ENCODE measurements at places on chromosomes 5 and 9.
A peak's percentile ranks its signal among the peaks of the same experiment; 100 is the strongest.

DNA sequence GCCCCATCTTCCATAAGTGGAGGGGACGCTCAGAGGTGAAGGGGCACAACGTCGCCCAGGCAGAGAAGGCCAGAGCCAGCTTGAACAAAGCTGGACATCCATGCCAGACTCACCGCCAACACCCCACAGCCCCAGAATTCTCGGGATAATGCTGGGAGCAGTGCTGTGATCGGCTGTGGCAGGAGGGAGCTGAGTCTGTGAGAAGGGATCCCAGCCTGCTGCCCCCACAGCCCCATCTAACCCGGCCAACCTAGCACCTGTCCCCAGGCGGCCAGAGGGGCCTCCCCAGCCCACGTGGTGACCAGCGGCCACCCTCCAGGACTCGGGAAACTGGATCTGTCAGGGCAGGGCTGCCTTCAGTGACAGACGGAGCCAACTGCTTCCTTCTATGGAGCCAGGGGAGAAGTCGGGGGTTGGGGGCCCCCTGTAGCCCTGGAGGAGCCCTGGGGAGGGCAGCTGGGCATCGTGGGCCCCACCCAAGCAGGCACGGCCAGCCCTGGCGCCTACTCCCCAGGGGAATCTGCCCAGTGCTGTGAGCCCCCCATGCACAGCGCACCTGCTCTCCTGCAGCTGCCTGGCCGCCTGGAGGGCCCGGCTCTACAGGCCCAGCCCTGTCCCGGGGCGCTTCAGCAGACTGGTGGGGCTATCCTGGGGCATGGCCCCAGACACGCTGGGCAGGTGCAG is 6.0 kb downstream of the BRD3 start:
- DNase-seq = no peak

DNA sequence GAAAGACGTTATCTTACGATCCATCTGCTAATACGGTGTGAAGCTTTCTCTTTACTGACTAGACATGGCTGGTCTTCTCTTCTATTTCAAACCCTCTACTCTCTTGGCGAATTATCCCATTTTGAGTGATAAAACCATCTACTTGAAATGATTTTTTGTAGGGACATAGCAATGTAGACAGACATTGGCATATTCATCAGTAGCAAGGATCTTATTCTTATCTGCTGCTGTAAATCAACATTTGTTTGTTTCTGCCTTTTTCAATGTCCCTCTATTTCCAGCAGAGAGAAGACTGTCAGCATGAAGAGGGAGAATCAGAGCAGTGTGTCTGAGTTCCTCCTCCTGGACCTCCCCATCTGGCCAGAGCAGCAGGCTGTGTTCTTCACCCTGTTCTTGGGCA is at the start of gene OR1J4:
Gene OR1J4 (plus strand): TSS at position 301 of the 400 bp plus-strand sequence. CDS start 0 bp downstream, at position 301.
- no peak for DNase-seq

- no peak for DNase-seq
These were observed 395 bp downstream of the DRD1 start for GRCh38 chr5:175443514-175444059.

DNA sequence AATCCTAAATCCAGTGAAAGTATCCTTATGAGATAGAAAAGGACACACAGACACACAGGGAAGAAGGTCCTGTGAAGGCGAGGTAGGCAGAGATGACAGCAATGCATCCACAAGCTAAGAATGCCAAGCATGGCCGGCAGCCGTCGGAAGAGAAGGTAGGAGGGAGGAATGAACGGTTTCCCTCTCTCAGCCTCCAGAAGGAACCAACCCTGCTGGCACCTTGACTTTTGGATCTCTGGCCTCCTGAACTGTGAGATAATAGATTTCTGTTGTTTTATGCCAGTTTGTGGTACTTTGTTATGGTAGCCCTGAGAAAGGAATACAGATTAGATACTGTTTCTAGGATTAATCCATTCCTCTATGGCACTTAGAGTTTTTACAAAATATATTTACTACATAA is 76.1 kb upstream of the PANK3 start:
- DNase-seq = no peak

- DNase-seq = no peak
These were observed 354 bp downstream of the NCBP1 start for GRCh38 chr9:97633859-97634490.

- no peak for DNase-seq
These were observed 34.1 kb upstream of the IL31RA start for GRCh38 chr5:55817030-55817429.

GRCh38 chr5:127838661-127839060 is 135.5 kb downstream of the CCDC192 start:
- DNase-seq = no peak

- peak; percentile 47 for DNase-seq
These were observed 180.3 kb downstream of the C9orf152 start for GRCh38 chr9:110027671-110028081.

- peak; percentile 17 for DNase-seq
These were observed 12.9 kb downstream of the ADRA1B start for GRCh38 chr5:159929176-159929575.

GRCh38 chr9:129124506-129125069 is 13.4 kb downstream of the PTPA start:
- no peak for DNase-seq

GRCh38 chr9:96418083-96418919 is at the start of gene ZNF367:
TSS of gene ZNF367 (minus strand) at chr9:96418370. CDS start at chr9:96418032, 338 bp downstream.
- peak; percentile 98 for DNase-seq

GRCh38 chr5:141747152-141748141 is 65.4 kb upstream of the ARAP3 start:
- peak; percentile 17 for DNase-seq

DNA sequence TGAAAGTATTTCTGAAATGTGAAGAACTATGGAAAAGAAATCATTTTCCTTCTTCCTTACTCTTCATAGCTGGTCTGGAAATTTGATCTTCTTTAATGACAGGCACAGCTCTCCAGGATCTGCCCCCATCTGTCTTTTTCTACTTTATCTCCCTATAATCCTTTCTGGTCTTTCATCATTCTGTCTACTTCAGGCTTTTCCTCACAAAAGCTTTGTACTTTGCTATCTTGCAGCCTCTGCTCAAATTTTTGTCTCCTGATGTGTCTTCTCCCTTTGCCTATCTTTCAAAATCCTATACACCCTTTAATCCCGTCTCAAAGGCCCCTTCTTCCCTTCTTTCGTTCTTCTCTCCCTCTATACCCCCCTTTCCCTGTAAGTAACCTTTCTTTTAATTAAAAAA is 114.9 kb upstream of the ATP10B start:
- DNase-seq = no peak

DNA sequence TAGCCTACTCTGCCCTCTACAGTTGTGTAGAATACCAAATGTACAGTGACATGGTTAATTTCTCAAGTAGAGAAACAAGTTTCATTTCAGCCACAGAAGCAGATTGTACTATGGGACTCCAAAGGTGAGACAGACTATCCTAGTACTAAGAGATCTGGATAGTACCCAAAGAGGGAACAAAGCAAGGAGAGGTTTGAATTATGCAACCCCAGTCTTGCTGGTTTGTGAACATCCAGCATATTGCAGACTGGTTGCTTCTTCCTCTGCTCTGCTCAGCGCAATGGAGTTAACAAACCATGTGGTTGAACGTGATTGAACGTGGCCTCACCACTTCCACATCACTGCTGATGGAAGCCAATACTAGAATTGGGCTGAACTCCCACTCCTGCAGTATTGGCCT is 43.3 kb upstream of the ALDOB start:
- no peak for DNase-seq

GRCh38 chr5:179393078-179393477 is 47.8 kb upstream of the ADAMTS2 start:
- peak; percentile 94 for DNase-seq

- DNase-seq = no peak
These were observed 160.1 kb downstream of the TENT4A start for GRCh38 chr5:6873359-6873758.

DNA sequence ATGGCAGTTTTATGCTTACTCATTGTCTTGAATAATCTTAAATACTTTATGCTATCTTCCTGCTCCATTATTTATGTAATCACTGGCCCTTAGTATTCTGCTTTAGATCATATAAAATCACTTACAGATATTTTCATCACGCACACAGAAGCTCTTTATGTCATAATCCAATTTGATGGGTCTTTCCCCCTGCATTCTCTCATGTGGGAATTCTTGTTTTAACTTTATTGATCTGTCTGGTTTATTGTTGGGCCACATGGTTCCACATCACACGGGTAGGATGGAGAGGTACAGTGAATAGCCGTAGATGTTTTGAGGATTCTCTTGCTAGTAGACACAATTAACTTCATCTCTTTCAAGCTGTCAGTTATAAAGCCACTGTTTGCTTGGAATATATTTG is 27.0 kb downstream of the PLPPR1 start:
- DNase-seq = no peak

DNA sequence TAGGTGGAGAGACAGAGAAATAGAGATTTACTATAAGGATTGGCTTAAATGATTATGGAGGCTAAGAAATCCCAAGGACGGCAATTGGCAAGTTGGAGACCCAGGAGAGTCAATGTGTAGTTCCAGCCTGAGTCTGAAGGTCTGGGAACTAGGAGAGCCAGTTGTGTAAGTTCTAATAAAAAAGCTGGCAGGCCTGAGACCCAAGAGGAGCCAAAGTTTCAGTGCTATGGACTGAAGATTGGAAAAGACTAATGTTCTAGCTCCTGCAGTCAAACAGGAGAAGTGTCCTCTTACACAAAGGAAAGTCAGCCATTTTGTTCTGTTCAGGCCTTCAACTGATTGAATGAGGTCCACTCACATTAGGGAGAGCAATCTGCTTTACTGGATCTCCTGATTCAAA is 50.0 kb downstream of the NMUR2 start:
- DNase-seq = no peak

DNA sequence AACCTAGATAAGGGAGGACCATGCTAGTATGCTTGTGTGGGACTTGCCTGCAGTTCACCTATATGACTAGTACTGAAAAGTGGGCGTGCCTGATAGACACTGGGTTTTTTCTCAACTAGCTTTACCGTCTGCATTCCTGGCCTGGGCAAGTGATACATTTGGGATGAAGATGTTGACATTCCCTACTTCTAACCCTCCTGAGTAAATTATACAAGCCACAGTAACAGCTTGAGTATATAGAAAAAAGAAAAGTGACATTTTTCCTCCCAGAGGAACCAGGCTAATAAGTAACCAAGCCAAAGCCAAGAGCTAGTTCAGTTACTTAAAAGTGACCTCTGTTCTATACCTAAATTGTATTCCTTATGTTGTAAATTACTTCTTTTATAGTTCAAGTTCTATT is 153.8 kb upstream of the CYLC2 start:
- DNase-seq = no peak

- DNase-seq = no peak
These were observed 266.1 kb upstream of the MAP3K1 start for GRCh38 chr5:56549096-56549886.

DNA sequence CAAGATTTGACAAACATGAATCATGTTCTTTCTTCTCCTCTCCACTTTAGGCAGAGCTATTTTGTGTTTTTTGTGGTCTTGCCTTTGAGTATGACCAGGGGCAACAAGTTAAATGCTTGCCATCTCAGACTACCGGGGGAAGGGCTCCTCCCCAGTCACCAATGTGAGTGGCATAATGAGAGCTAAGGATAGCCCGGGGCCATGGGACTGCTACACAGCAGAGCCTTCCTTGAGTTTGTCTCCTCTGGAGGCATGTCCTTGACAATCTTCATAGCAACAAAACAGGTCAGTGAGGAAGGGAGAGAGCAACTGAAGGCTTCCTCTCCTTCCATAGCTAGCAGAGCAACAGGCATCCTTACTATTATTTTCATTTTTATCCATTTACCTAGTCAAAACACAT is 299.3 kb downstream of the ENC1 start:
- no peak for DNase-seq

DNA sequence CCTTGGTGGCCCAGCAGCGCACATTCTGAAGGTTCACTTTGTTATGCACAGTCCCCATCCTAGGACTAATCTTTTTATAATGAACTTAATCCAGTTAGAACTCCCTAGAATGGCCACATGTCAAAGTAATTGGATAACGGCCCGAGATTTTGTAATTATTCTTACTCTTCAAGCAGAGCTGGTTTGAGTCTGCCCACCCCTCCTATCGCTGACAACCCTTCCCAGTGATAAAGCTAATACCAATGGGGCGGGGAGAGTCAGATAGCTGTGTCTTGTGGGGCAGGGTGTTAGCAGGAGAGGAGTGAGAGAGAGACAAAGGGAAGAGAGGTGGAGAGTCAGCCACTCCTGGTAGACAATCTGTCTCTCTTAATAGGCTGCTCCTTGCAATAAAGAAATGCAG is 356.9 kb downstream of the SLIT3 start:
- DNase-seq = no peak

DNA sequence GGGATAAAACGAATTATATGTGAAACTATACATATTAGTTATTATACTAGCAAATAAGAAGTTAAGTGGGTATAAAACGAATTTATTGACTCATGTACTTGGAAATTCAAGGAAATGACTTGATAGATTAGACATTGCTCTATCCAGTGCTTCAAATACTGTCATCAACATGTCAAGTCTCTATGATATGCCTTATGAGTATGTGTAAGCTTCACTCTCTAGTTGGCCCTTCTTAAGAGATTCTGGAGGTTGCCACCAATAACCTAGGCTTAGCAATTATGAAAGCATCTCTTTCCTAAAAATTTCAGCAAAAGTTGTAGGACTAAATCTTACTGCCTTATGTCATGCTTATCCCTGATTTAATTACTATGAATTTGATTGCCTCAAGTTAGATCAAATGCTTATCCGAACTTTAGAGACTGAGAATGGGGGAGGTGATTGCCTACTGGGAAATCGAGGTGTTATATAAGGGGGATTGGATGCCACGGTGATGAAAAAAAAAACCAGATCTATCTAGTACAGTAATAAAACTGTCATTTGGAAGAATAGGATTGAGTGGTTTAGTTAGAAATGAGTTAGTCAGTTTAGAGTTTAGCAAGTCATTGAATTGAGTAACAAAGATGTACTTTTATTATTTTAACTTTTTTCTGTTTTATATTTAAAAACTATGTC is 46.9 kb downstream of the CSNK1G3 start:
- DNase-seq = no peak

DNA sequence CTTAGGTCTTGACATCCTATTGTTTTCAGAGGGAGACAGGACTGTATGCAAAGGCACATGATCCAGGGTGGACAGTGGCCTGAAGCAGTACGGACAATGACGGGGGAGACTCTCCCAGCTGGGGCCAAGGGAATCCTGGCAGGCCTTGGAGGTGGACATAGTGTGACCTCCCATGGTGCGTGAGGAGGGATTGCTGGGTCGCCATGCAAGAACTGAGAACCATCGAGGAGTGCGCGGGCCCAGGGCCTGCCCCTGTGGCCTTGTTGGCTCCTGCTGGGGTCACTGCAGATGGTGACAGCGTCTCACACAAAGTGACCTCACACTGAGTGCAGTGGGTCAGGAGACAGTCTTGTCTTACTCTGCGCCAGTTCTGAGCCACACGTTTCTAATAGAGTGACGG is 192.4 kb downstream of the GADD45G start:
- no peak for DNase-seq

- no peak for DNase-seq
These were observed 21.1 kb downstream of the BASP1 start for GRCh38 chr5:17238521-17239041.

DNA sequence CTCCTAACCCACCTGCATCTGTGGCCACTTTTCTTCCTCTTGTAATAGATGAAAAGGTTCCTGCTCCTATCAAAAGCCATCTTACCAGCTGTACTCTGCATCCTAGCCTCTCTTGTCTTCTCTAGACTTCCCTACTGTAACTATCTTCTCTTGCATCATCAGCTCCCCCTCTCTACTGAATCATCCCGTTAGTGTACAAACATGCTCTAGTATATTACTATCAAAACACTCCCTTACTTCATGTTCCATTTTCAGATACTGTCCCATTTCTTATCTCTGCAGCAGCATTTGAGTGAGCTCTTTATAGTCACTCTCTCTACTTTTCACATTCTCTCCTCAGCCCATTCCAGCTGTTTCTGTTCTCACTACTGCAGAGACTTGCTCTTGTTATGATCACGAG is 2.8 kb downstream of the SRA1 start:
- no peak for DNase-seq

All from stromal cell of bone marrow (primary cell).